ENCODE measurements at places on chromosomes 13 and 19.
A peak's percentile ranks its signal among the peaks of the same experiment; 100 is the strongest.

DNA sequence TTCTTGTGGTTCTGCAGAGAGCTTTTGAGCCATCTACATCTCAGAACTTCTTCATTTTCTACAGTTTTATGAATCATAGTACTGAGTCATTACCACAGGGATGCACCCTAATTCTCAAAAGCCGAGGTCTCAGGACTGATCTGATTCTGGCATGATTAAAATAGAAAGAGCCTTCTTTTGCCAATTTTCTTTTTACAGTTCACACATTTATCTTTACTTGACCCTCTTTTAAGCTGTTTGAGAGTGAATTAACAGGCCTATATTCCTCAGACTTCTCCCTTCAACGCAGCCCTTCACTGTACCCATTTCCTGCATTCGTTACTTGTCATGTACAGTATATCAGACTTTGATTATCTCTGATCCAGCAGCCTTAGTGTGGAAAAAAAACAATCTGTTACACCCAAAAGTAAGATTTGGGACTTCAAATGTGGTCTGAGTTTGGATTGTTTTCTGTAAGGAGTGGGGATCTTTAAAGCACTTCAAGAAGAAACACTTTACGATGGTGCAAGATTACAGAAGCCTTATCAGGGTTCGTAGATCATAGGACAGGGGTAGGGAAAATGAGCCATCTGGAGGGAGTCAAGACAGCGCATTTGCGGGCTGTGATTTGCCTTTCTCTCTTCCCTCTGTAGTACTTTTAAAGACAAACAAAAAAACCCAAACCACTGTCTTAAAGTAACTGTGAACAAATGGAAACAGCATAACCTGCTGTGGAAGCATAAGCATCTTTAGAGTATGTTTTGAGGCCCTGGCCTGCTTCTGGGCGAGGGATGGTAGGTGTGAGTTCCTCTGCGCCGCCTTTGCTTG lies 15.3 kb upstream of the GPR183 start:
- no peak for DNase-seq

- DNase-seq, result no peak
Measured at GRCh38 chr13:63567031-63567430, 2151.4 kb upstream of the PCDH20 start.

DNA sequence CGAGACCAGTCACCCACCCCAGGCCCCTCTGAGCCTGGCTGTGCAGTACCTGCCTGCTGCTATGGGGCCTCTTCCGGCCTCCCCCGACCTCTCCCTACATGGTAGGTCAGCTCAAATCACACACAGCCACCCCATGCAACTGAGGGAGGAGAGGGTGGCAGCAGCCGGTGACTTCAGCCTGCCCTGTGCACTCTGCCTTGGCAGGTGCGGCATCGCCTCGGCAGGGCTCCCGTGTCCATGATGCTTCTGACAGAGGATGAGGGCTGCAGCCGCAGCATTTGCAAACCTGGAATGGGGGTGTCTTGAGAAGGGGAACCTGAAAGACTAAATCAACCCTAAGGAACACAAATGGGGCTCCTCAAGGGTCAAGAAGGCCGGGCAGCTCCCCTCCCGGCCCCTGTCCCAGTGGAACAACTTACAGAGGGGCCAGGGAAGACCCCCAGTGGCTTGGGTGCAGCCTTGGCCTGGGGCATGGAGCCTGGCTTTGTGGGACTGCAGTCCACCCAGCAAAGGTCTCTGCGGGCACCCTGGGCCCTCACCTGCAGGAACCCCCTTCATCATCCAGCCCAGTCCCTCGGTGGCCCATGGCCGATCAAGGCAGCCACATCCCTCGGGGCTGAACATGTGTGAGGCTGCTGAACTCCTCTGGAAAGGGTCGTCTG lies 6.7 kb downstream of the TEX29 start:
- no peak for DNase-seq

DNA sequence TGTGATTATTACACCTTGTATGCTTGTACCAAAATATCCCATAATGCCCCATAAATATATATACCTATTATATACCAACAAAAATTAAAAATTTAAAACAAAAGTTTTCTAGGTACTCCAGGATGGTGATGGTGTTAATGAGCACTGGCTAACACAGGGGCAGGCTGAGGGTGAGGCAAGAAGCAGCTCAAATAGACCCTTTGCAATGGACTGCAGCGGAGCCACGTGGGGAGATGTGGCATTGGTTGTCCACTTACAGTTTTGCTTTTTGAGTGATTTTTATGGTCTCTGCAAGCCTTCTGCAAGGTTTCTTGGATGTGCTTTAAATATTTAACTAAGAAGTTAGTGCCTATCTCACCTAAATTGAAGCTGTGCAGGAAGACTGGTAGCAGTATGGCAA lies 132.9 kb downstream of the RAP2A start:
- DNase-seq, result no peak

- DNase-seq, result no peak
Measured at GRCh38 chr19:27654266-27654990, 1558.5 kb downstream of the UQCRFS1 start.

- no peak for DNase-seq
Measured at GRCh38 chr19:17735410-17735809, 15.9 kb upstream of the FCHO1 start.

GRCh38 chr19:46944918-46945628 lies 74.6 kb upstream of the NPAS1 start:
- DNase-seq, result peak; percentile 19

GRCh38 chr19:16467581-16467980 lies 4.2 kb downstream of the EPS15L1 start:
- DNase-seq, result no peak
